ENCODE measurements at places on chromosomes 12 and 14. TPM values are rescaled to one million over a fixed set of nuclear protein-coding genes. Genes with fewer than 3 reads are reported as not detected.

GRCh38 chr12:31518680-31519227, 72.2 kb downstream of the DENND5B start:
- DNase-seq: peak; percentile 85

DNA sequence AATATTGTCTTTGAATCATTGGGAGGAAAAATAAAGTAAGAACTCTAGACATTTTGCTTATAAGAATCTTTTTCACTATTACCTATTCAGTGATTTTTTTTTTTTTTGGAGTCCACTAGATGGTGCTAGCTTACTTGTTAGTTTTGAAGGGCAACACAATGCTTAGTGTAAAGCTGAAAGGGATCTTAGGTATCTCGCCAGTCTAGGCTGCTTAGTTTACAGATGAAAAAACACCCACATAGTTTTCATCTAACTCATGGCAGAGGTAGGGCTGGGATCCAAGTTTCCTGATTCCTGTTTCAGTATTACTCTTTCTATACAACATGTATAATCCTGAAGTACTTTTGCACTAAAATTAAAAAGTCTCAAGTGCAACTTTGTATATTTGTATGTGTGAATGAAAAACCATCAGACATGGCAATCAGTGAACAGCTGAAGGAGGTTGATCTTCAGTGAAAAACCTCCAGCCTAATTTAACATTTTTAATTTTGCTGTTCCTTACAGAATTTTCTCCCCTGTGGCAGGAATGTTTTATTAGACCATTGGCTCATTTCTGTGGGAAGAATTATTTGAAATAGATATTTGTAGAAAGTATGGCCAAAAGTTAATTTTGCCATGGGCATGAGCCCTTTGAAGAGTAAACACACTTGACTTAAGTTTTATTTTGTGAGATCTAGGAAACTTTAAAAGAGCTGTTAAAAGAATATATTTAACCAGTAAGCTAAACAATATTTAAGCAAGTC, 40.7 kb downstream of the LRRIQ1 start:
- DNase-seq: peak; percentile 81

DNA sequence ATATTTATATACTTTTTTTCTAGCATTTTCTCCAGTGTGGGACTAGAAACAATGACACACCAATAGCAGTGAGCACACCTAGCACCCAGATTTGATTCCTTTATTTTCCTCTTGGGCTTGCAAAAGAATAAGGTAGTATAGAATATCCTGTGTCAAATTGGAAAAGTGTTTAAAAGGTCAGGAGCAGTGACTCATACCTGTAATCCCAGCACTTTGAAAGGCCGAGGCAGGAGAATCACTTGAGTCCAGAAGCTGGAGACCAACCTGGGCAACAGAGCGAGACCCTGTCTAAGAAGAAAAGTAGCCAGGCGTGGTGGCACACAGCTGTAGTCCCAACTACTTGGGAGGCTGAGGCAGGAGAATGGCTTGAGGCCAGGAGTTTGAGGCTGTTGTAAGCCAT, 53.8 kb upstream of the SGPP1 start:
- peak; percentile 12 for DNase-seq

DNA sequence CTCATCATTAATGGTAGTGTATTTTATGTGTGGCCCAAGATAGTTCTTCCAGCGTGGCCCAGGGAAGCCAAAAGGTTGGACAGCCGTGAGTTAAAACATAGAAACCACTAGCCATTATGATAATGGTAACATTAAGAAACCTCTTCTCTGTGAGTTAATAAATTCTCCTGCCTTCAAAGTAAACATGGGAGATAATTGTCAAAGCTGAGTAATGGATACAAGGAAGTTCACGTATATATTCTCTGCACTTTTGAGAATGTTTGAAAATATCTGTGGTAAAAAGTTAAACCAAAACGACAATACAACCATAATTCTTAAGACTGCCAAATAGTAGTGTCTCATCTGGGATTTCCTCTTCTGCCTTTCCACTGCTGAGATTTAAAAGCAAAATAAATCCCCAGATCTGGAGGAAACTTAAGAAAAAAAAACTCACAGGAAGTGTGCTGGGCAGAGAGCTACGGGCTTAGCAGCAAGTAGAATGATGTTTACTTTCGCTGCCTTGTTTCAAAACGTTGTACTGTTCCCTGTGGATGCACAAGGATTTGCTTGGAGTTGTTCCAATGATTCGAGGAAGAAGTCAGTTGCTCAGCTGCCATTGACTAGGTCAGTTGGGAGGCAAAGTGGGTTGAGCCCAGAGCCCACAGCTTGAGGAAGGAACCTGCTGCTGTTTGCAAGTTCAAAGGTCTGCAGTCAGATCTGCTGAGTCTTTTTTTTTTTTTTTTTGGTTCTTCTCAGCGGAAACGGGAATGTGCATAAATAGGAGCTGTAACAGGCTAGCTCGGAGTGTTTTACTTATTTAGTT, 1.7 kb downstream of the TPCN1 start:
- no peak for DNase-seq

DNA sequence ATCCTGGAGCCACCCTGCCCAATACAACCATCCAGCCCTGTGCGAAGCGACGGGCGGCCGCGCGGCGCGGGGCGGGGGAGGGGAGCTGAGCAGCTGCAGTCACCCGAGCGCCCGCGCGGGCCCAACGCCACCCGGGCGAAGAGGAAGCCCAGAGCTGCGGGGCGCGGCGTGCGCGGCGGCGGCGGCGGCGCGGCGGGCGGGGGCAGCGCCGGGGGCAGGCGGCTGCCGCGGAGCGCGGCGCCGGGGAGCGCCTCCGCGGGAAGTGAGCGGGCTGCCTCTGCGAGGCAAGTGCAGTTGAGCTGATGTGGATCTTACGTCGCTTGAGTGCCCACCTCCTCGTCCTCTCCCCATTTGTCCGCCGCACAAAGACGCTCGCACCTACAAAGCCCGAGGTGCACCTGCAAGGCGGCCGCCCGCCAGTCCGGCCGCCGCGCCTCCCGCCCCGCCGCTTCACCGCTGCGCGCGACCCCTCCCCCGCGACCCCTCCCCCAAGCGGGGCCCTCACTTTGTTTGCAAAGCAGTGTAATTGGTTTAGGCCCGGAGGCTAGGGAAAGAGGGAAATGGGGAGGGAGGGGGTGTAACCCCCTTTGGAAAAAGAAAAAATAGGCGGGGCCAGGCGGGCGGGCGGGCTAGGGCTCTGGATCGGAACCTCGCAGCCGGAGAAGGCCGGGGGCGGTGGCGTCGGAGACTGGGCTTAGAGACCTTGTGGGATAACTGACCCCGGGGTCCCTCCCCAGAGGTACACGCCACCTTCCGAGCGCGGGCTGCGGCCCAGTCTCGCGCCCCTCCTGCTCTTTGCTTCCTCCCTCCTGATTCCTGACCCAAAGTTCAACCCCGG, at the start of the genes FOXA1 and TTC6:
FOXA1 (minus strand) TSS at position 279 of the 838 bp plus-strand sequence; CDS start at position 2, 277 bp downstream.
TTC6 (plus strand) TSS at position 659 of the 838 bp plus-strand sequence. CDS start 26,436 bp downstream, outside the sequence.
- peak; percentile 31 for DNase-seq

DNA sequence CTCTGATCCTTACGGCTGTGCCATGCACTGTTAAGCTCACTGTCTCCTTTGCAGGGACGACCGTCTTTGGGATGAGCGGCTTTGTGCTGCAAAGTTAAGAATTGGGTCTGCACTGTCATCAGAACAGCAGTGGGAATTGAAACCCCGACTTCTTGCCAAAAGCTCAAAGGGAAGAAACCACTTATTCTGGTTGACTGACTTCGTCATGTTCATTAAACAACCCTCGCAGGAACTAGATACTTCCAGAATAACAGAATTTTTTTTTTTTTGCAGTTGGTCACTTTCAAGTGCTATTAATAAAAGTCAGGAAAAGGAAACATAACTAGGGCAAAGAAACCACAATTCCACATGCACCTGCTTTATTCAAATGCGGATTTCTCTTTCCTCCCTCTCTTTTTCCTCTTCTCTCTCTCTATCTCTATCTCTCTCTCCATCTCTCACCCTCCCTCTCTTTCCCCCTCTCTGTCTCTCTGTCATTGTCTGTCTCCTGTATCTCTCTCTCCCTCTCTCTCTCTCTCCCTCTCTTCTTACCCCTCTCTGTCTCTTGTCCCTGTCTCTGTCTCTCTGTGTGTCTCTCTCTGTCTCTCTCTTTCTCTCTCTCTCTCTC, 12.3 kb upstream of the GLT1D1 start:
- DNase-seq: no peak

- DNase-seq: no peak
Measured at GRCh38 chr12:93776581-93777018, 99.4 kb downstream of the CRADD start.

CLEC6A gene
- total RNA-seq: not detected

DNA sequence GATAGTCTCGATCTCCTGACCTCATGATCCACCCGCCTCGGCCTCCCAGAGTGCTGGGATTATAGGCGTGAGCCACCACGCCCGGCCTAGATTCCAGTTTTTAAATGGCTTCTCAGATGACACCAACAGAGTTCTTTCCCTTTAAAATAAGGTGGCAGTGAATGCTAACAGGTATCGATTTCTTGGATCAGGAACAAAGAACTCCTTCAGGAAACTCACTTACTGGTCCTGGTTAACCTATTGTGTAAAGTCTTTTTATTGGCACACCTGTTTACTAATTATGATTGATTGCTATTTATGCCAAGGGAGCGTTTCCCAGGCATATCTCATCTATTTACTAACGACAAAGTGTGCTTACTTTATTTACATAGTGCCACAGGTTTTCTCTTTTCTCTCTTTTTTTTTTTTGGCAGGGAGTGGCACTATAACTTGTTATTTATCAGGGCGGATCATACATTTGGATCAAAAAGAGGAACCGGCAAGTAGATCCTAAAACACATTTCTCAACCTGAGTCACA, 89.7 kb downstream of the GLT1D1 start:
- no peak for DNase-seq

- DNase-seq: no peak
Measured at GRCh38 chr12:52227606-52228166, 5.4 kb upstream of the KRT7 start.

Data from HCT116 (cell line).